ENCODE measurements at places on chromosomes 4 and X.
A peak's percentile ranks its signal among the peaks of the same experiment; 100 is the strongest.

DNA sequence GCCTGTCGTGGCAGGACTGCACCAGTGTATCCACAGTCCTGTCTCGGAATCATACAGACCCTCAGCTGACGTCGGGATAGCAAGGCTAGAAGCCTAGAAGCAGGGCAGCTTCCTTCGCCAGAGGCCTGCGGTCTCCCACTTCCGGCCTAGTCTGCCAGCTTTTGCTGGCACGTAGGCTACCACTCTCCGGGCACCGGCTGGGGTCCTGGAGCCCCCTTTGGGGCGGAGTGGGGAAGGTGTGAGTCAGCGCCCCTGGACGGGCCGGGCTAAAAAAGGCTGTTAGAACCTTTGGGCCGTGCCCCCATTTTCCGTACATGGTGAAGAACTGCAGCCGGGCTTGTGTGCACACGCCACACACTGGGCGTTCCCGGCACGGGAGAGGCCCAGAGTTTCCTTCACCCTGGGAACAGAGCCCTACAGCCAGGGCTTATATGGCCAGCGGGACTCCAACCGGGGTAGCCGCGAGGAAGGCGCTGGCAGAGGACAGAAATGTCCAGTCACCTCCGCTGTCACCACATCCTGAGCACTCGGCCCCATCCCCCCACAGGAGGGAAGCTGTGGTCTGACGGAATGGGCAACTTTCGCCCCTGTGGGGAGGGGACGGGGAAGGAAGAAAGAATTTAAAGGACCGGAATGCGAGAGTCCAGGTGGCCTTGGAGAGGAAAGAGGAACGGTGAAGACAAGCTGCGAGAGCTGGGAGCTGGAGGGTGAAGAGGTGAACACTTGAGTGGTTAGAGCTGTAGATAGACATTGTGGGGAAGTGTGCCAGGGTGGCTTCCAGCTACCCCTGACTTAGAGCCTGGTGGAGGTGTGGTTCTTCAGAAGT, 4.6 kb downstream of the MAGIX start:
- peak; percentile 73 for ATAC-seq

DNA sequence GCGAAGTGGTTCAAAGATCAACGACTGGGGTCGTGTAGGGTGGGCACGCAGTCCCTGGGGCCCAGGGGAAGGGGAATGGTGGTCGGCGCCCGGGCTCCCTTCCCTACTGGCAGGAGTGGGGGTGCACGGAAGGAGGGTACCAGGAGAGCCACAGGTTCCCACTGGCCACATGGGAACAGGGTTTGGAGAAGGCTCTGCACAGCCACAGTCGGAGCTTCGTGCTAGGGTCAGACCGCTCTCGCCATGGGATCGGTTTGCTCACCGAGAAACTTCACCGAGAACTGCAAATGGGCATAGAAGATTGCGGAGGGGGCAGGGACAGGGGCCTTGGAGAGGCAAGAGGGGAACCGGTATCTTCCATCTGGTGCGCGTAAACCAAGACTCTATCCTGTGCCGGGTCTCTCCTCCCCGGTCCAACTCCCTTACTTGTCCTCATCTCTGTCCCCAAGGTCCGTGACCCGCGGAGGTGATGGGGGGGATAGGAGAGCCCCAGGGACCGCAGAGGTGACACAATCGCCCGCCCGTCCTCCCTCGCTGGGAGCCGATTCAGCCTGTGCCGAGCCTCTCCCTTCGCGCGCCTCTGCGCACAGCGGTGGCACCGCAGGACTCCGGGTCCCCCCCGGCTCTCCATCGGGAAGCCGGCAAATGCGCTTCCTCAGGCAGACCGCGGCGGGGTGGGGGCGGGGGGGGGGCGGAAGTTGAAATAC, 1.0 kb downstream of the SCD5 start:
- ATAC-seq: no peak

GRCh38 chrX:39688576-39689375, 409.0 kb downstream of the BCOR start:
- peak; percentile 92 for ATAC-seq

GRCh38 chr4:80006935-80007744, 65.9 kb downstream of the ANTXR2 start:
- no peak for ATAC-seq

DNA sequence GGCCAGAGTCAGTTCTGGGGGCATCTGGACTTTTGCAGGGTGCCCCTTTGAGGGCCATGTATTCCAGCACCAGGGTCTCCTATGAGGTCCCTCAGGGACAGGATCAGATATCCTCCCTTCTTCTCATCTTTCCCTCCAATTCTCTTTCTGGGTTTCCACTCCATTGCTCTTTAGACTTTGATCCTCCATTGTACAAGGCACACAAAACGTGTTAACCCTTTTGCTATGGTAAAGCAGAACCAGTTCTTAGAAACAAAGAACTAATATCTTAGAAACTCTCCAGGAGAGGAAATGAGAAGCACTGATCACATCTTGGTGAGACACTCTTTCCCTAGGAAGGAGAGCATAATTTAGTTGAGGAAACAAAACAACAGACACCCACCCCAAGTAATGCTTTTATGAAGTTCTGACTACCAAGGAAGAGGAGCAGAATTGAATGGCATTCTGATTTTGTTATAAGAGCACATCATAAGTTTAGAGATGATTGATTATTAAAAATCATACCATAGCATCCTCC, 200.7 kb upstream of the NPY2R start:
- no peak for ATAC-seq

DNA sequence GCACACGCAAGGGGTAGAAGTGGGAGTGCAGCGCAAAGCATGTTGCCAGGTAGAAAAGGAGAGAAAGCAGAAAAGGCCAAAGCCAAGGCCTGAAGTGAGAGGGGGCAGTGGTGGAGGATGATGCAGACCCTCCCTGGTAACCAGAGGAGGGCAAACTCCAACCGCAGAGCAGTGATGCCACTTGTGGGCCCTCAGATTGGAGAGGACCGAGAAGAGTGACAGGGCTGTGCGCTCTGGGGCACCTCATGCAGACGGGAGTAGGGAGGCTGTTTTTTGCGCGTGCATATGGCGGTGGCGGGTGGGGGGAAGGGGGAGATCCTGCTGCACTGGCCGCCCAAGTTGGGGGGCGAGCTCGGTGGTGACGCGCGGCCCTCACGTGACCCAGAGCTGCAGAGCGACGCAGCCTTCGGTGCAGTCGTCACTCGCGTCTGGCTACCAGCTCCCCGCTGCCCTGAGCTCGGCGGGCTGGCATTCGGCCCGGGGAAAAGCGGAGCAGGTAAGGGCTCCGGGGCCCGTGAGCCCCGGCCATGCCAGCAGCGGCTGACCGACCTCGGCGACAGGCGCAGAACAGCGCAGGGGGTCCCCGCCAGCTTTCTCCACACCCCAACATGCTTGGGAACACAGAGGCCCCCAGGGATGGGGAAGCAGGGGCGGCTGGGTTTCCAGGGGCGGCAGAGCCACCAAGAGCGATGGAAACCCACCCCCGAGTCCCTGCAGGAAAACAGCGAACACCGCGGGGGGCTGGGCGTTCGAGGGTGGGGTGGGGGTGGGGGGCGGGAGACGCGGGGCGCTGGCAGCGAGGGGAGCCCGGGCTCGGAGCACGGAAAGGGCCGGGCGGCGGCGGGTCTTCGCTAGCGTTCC, at the start of gene BEX3:
Gene BEX3 (plus strand): TSS at position 421 of the 861 bp plus-strand sequence. CDS start 984 bp downstream, outside the sequence.
- peak; percentile 80 for ATAC-seq

DNA sequence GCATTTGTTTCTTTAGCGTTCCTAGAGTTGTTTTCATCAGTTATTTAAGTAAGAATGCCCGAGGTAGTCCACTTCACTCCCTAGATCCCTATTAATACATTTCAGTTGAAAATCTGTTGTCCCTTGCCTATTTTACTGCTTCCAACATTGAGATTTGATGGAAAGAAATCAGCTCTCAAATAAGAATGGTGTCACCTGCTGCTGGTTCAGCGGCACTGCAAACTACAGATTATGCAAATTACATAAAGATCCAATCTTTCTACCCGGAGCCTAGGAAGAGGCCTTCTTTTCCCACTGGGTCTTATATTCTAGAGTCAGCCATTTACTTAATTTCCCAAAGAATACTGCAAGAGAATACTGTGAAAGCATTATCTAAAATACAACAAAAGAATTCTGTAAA, 597.6 kb upstream of the MAGEB2 start:
- ATAC-seq: no peak

DNA sequence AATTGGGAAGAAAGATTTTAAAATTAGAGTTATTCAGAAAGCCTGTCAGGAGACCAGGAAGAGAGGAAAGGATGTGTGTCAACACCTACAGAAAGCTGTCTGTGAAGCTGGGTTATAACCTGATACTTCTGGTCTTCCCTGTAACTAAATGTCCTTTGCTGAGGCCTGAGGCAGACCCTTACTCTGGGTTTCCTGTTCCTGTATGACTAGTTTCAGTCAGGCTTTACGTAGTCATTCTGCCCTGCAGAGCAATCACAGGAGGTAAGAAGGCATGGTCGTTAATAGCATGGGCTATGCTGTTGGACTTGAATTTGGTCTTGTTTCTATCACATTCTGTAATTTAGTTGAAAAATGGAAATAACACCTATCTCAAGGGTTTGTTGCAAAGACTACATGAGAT, 110.5 kb upstream of the IGFBP7 start:
- no peak for ATAC-seq

GRCh38 chr4:145316897-145317574, 136.6 kb upstream of the OTUD4 start:
- ATAC-seq: no peak
